Right renal pelvis (tissue), 4 donors: ENCODE measurements at places on chromosomes 2 and 18. TPM values are rescaled to one million over a fixed set of nuclear protein-coding genes. Genes with fewer than 3 reads are reported as not detected.

The DSG4 gene
- polyA plus RNA-seq: 0.09 TPM

The AQP12B gene
- polyA plus RNA-seq: 0.18 TPM

The FAM124B gene
- polyA plus RNA-seq: 2.8 TPM

DNA sequence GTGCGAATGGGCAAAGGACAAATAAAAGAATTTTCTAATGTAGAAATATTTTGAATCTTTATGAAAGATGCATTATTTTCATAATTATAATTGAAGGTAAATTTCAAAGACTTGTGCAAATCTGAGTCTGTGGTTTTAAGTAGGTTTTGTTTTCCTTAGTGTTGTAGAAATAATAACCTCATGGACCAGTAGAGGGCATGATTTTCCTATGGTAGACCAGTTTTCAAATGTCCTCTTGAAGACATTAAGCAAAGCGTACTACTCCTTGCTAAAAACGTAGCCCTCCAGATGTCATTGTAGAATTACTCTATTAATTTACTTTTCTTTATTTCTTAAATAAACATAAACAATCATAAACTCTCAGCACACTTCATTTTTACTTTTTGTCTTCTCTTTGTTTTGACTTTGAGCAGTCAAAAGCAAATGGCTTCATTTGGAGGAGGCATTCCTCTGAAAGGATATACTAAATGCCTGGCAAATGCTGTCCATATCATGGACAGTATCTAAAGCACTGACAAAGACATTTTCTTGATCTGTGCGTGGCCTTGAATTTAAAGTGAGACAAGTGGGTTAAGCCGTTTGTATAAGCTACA lies 85.8 kb upstream of the FAM237A start:
- peak; percentile 11 for DNase-seq

GRCh38 chr2:211793690-211794089 lies 744.9 kb downstream of the ERBB4 start:
- DNase-seq: no peak

GRCh38 chr18:79540161-79540903 lies 139.3 kb upstream of the CTDP1 start:
- no peak for DNase-seq

GRCh38 chr2:33073018-33073417 lies 126.3 kb downstream of the LTBP1 start:
- no peak for DNase-seq
